ENCODE measurements at places on chromosomes 12 and 14. TPM values are rescaled to one million over a fixed set of nuclear protein-coding genes. Genes with fewer than 3 reads are reported as not detected.
A peak's percentile ranks its signal among the peaks of the same experiment; 100 is the strongest.

GRCh38 chr14:77303417-77304156, 17.1 kb downstream of the POMT2 start:
- H3K27me3 ChIP-seq = no peaks in the 10 kb centered on the region
- peak overlapping the region; percentile 97 for H3K27ac ChIP-seq
- peaks cover 33% of the 10 kb centered on the region for H3K4me1 ChIP-seq

DNA sequence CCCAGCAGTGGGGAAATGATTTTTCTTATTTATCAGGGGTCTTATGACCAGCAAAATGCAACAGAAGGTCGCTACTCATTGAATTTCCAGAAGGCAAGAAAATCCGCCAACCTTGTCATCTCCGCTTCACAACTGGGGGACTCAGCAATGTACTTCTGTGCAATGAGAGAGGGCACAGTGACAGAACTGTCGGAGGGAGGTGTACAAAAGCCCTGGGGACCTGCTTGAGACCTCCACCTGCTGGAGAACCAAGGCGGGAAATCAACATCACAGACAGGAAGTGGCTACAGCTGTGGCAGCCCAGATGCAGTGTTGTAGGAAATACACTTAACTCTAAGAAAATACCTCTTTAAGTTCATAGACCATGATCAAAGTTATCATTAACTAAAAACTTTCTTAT, 250.9 kb upstream of the OR4E1 start:
- H3K27ac ChIP-seq = no peak overlapping the region
- H3K4me1 ChIP-seq = no peaks in the 10 kb centered on the region
- H3K4me3 ChIP-seq = no peak overlapping the region

DNA sequence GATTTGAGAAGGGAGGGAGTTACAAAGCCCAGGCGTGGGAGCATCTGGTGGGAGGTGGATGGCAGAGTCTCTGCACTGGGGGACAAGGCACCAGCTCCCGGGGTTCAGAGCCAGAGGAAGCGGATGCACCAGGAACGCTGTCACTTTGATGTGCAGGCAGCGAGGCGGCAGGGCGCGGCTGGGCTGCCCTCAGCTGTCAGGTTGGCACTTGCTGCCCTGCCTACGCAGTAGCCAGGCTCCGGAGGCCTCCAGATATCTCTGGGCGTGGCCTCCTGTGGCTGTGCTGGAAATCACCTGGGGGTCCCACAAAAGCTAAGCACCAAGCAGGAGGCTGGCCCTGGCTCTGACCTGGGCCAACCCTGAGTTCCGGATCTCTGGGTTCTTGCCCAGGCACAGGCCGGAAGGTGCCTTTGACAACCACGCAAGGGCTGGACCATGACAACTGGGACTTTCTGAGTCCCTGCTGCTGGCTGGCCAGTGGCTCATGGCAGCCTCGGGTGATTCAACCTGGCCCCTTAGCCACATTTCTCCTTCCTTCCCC, 62.1 kb upstream of the MAP1LC3B2 start:
- no peak overlapping the region for H3K4me3 ChIP-seq
- H3K4me1 ChIP-seq = peaks cover 12% of the 10 kb centered on the region

- peaks cover 20% of the 10 kb centered on the region for H3K4me1 ChIP-seq
- DNase-seq = no peak
- peaks cover 100% of the 10 kb centered on the region for H3K36me3 ChIP-seq
- no peak overlapping the region for H3K27ac ChIP-seq
- no peaks in the 10 kb centered on the region for H3K27me3 ChIP-seq
- H3K4me3 ChIP-seq = no peak overlapping the region
These were observed 22.5 kb downstream of the YBX3 start for GRCh38 chr12:10700581-10700980.

- no peak overlapping the region for H3K27ac ChIP-seq
- no peaks in the 10 kb centered on the region for H3K27me3 ChIP-seq
- no peaks in the 10 kb centered on the region for H3K36me3 ChIP-seq
These were observed 84.5 kb upstream of the AMN1 start for GRCh38 chr12:31813305-31813704.

- no peak for DNase-seq
- no peak overlapping the region for H3K27ac ChIP-seq
- peaks cover 6% of the 10 kb centered on the region for H3K36me3 ChIP-seq
These were observed 16.5 kb downstream of the PRKCH start for GRCh38 chr14:61337893-61338292.

DNA sequence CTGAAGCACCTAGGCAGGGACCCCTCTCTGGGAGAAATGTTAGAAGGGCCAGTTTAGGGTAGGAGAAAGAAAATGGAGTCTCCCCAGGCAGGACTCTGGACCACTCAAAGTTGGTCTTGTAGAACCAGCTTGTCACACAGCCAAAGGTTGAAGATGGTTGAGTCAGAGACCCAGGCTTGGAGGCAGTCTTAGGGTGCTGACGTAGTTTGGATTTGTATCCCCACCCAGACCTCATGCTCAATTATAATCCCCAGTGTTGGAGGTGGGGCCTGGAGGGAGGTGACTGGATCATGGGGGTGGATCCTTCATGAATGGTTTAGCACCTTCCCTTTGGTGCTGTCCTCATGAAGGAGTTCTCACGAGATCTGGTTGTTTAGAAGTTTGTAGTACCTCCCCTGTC, 121.2 kb downstream of the CRACR2A start:
- H3K4me1 ChIP-seq = peaks cover 6% of the 10 kb centered on the region
- H3K4me3 ChIP-seq = no peak overlapping the region
- no peak overlapping the region for H3K27ac ChIP-seq
- DNase-seq = no peak

DNA sequence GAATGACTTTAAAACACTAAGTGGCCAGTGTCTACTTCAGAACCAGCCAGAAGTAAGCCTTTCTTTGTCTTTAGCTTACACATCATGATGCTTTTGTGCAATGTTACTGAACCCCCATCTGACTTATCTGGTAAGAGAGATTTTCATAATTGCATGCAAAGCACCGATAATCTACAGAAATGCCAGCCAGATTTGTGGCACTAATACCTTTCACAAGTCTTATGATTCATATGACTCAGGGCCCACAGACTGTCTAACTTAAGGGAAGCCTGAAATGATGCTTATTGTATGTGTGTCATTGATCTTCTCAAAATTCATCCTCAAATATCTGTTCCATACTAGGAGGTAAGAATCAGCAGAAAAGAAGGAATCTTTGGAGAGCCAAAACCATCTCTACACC, 18.0 kb downstream of the IGF1 start:
- no peaks in the 10 kb centered on the region for H3K36me3 ChIP-seq
- peaks cover 25% of the 10 kb centered on the region for H3K4me1 ChIP-seq
- no peak overlapping the region for H3K27ac ChIP-seq

- H3K27ac ChIP-seq = no peak overlapping the region
- peaks cover 6% of the 10 kb centered on the region for H3K36me3 ChIP-seq
- H3K4me3 ChIP-seq = peak overlapping the region; percentile 76
- no peaks in the 10 kb centered on the region for H3K27me3 ChIP-seq
These were observed 1.3 kb upstream of the JDP2 start for GRCh38 chr14:75426332-75427125.

DNA sequence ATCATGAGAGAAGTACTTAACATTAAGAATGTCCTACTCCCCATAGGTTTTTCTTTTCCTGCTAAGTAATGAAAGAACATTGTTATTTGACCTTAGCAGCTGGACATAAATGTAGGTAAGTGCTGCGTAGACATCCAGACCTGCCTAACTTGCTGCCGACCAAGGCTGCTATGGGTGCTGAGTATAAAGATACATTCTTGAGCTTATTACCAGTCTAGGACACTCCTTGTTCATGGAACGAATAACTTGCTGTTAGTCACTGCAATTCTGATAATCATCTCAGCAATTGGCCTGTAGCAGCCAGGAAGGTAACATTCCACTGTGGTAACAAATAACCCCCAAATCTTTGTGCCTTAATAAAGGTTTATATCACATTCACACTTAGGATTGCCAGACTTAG, 478.1 kb downstream of the VRK1 start:
- H3K27me3 ChIP-seq = peaks cover 50% of the 10 kb centered on the region
- H3K4me3 ChIP-seq = no peak overlapping the region
- H3K4me1 ChIP-seq = peaks cover 7% of the 10 kb centered on the region

DNA sequence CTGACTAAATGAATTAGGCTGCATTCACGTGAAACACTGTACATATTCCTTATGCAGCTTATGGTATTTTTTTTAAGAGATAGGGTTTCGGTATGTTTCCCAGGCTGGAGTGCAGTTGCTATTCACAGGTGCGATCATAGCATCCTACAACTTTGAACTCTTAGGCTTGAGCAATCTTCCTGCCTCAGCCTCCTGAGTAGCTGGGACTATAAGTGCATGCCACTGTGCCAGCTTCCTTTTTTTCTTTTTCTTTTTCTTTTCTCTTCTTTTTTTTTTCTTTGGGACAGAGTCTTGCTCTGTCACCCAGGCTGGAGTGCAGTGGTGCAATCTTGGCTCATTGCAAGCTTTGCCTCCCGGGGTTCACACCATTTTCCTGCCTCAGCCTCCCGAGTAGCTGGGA, 35.8 kb upstream of the SPPL3 start:
- H3K36me3 ChIP-seq = no peaks in the 10 kb centered on the region
- no peak overlapping the region for H3K27ac ChIP-seq
- no peaks in the 10 kb centered on the region for H3K27me3 ChIP-seq
- H3K4me1 ChIP-seq = peaks cover 6% of the 10 kb centered on the region
- H3K4me3 ChIP-seq = no peak overlapping the region
- no peak for DNase-seq

- H3K27me3 ChIP-seq = no peaks in the 10 kb centered on the region
- peaks cover 8% of the 10 kb centered on the region for H3K4me1 ChIP-seq
- DNase-seq = peak; percentile 67
- no peaks in the 10 kb centered on the region for H3K36me3 ChIP-seq
- no peak overlapping the region for H3K4me3 ChIP-seq
These were observed 4.9 kb downstream of the PTGDR start for GRCh38 chr14:52272375-52272774.

DNA sequence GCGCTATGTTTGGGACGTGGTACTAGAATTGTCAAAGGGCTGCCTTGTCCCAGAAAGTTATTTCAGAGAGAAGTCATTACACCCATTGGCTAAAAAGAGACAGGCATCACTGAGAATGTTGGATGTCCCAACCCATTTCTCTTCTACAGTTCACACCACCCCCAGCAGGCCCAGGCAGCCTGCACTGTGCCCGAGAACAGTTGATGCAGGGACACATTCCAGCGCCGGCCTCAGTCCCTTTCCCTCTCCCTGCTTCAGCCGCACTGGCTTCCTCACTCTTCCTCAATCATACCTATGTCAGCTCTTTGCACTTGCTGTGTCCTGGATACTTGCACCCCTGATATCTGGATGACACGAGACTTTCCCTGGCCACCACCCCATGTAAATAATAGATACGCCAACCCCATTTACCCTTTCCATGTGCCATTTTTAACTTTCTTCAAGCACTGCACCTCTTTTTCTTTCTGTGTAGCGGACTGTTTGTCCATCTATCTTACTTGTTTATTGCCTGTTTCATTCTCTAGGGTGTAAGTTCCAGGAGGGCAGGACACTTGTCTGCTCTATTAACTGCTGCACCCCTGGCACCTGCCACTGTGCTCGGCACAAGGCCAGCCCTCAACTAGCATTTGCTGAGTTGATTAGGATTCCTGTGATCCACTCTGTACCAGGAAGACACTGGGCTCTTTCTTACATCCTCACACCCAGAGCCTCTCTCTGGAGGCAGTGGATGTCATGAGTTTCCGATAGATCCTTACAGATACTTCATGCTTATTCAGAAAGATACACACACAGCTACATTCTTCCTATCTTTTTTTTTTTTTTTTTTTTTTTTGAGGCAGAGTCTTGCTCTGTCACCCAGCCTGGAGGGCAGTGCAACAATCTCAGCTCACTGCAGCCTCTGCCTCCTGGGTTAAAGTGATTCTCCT, 76.6 kb upstream of the CEP83 start:
- H3K4me1 ChIP-seq = peaks cover 10% of the 10 kb centered on the region
- H3K4me3 ChIP-seq = no peak overlapping the region
- H3K27ac ChIP-seq = no peak overlapping the region

- DNase-seq = no peak
- peaks cover 48% of the 10 kb centered on the region for H3K27me3 ChIP-seq
- no peak overlapping the region for H3K4me3 ChIP-seq
These were observed 4.5 kb upstream of the CACNA2D4 start for GRCh38 chr12:1922985-1923384.

HCAR1 gene
- not detected for total RNA-seq

B4GALNT1 gene
- 0.40 TPM for total RNA-seq

TMTC3 gene
- total RNA-seq = 22.2 TPM

OAS3 gene
- 5.7 TPM for total RNA-seq

PHC1 gene
- total RNA-seq = 23.0 TPM

FAM222A gene
- 0.19 TPM for total RNA-seq

All from MCF 10A (cell line).